ENCODE measurements at places on chromosomes 2 and 18. TPM values are rescaled to one million over a fixed set of nuclear protein-coding genes. Genes with fewer than 3 reads are reported as not detected.

Gene ANKRD44
- total RNA-seq: 8.4 TPM

Gene GPBAR1
- total RNA-seq: not detected

Gene PDE11A
- 0.38 TPM for total RNA-seq

Gene CDH19
- not detected for total RNA-seq

Gene VWC2L
- total RNA-seq: not detected

Gene DAW1
- 0.16 TPM for total RNA-seq

Gene CHAC2
- 19.2 TPM for total RNA-seq

Gene ALLC
- total RNA-seq: not detected

Gene HOXD12
- total RNA-seq: not detected

Gene B3GNT7
- total RNA-seq: not detected

Gene SERPINB13
- not detected for total RNA-seq

Gene XDH
- not detected for total RNA-seq

Gene SLC9A2
- total RNA-seq: 0.03 TPM

Gene ACTR1B
- 28.3 TPM for total RNA-seq

Gene INPP1
- total RNA-seq: 10.1 TPM

Gene LINC00305
- not detected for total RNA-seq

Gene CAPN10
- 17.7 TPM for total RNA-seq

Gene SMAD4
- total RNA-seq: 138 TPM

Gene IHH
- not detected for total RNA-seq

Gene ACMSD
- total RNA-seq: not detected

Gene SOWAHC
- total RNA-seq: 18.5 TPM

Gene ICOS
- total RNA-seq: not detected

Gene VAMP5
- 47.5 TPM for total RNA-seq

Gene TNFAIP6
- 1.5 TPM for total RNA-seq

Gene SCYGR4
- not detected for total RNA-seq

Gene CETN1
- not detected for total RNA-seq

Gene GKN2
- not detected for total RNA-seq

Gene GLI2
- 20.0 TPM for total RNA-seq

Gene RTP5
- total RNA-seq: not detected
